Amniotic epithelial cell (primary cell): ENCODE measurements at places on chromosomes 3 and 15.

- DNase-seq, result no peak
These were observed 365.5 kb downstream of the GBE1 start for GRCh38 chr3:81395739-81396513.

GRCh38 chr3:143495527-143495926 lies 352.7 kb downstream of the SLC9A9 start:
- DNase-seq, result no peak

DNA sequence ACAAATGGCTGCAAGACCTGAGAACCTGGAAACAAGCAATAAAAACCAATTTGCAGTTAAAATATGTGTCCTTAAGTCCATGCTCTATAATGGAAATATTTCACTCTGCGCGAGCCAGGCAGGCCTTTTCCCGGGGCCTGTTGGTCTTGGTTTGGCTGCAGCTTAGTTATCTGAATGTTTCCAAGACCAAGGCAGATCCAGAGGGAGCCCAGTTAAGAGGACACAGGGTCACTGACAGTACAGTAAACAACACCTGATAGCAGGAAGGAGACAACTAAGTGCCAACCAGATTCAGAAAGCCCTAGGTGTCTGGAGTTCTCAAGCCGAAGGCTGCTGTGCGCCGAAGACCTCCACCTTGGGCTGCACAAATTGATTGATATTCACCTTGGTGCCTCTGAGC lies 32.8 kb downstream of the THSD4 start:
- DNase-seq, result no peak

GRCh38 chr3:141941093-141941492 lies 64.7 kb downstream of the ATP1B3 start:
- DNase-seq, result no peak

DNA sequence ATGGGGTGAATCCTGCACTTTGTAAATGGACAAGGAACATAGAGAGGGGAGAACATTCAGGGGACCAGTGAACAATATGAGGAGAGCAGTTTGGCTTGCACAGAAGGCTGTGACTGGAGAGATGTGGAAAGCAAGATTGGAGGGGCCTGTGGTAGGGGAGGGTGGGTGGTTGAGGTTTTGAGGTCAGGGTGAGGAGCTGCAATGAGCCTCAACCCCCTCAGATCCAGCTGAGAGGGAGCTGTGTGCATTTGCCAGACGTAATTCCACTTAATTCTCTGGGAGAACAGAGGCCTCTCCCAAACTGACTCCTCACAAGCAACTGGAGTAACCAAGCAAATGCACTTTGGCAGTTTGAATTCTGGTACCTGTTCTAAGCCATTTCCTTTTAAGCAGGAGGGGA lies 253.1 kb upstream of the TRIM42 start:
- DNase-seq, result no peak
